ENCODE measurements at places on chromosomes 1 and 21.

GRCh38 chr1:156958247-156958714 is 37.8 kb downstream of the LRRC71 start:
- peak; percentile 79 for DNase-seq

DNA sequence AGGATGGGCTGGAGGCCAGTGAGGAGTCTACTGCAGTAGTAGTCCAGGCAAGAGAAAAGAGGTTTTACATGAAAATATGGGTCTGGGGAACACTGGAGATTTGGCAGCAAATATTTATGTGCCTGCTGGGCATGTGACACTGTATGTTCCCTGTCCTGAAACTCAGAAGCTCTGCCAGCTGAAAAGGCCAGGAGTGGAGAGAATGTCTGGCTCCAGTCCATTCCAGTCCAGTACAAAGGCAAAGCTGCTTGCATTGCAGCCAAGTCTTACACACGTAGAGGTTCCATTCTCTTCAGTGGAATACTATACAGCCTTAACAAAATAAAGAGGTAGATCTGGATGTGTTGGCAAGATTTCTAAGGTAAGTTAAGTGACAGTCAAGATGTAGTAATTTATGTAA is 7.5 kb upstream of the YBX1 start:
- DNase-seq = no peak

- peak; percentile 40 for DNase-seq
Measured at GRCh38 chr1:90925928-90926869, 95.6 kb downstream of the ZNF644 start.

DNA sequence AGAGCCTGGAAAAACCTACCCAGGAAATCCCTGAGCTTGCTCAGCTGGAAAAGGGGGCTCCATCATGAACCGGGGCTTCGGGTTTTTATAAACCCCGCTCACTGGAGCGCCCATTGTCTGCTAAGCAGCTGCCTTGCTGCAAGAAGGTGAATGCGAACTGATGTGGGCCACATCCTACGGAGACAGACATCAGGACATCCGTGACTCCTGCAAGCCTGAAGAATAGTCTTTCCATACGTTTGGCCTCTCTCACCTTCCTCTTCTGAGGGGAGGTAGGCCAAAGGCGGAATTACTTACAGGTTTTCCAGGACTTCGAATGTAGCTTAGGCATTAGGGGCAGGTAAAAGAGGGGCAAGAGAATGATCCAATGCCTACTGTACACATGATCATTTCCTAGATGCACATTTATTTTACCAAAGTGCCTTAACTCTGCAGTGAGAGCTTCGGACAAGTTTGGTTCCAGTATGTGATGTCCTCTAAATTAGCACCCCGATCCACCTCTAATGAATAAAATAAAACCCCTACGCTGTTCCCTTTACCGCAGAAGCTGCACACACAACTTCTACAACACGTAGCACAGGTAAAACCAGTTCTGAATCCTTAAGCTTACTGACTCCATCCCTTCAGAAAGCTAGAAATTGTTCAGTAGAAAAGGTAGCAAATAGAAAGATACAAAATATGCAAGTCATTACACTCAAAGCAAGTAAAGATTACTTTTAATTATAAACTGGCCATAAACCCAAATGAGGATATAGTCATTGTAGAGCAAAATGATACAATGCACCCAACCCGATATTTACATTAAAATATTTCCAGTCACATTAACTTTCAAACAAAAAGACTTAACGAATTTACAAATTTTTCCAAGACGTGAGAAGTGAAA is 866 bp upstream of the SORT1 start:
- DNase-seq = no peak

- no peak for DNase-seq
Measured at GRCh38 chr1:83735526-83735925, 263.4 kb downstream of the TTLL7 start.

- DNase-seq = no peak
Measured at GRCh38 chr1:111833334-111833733, 77.6 kb downstream of the DDX20 start.

GRCh38 chr1:245645406-245645805 is 490.6 kb downstream of the KIF26B start:
- no peak for DNase-seq

DNA sequence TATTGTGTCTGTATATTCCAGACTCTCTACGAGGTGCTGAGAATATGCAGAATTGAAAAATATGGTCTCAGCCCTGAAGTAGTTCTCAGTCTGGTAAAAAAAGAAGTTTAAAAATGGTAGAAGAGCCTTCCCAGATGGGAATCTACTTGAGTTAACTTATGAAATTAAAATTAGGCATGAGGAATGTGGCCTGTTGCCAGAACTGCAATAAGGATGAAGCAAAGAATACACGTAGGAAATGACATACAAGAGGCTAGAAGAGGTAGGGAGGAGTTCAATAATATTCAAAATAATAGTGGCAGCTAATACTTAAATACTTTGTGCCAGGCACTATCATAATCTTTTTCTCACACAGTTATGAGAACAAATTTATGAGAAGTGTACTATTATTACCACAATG is 6.3 kb downstream of the ASPM start:
- no peak for DNase-seq

- no peak for DNase-seq
Measured at GRCh38 chr1:186146974-186147373, 228.1 kb downstream of the TPR start.

DNA sequence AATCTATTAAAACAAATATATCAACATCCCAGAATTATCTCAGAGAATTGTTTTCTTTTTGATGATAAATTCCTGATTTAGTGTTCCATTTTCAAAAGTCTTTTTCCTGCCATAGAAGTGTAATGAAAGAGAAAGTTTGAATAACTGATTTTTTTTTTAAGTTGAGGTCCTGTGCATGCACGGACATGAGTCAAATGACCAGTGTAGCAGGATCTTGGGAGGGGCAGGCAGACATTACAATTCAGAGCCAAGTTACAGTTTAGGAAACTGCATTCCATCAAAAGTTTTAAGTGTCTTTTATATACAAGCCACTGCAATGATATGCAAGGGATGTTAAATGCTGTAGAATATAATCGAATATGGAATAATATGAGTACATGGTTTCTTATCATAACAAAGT is 227.5 kb downstream of the HMCN1 start:
- DNase-seq = no peak

DNA sequence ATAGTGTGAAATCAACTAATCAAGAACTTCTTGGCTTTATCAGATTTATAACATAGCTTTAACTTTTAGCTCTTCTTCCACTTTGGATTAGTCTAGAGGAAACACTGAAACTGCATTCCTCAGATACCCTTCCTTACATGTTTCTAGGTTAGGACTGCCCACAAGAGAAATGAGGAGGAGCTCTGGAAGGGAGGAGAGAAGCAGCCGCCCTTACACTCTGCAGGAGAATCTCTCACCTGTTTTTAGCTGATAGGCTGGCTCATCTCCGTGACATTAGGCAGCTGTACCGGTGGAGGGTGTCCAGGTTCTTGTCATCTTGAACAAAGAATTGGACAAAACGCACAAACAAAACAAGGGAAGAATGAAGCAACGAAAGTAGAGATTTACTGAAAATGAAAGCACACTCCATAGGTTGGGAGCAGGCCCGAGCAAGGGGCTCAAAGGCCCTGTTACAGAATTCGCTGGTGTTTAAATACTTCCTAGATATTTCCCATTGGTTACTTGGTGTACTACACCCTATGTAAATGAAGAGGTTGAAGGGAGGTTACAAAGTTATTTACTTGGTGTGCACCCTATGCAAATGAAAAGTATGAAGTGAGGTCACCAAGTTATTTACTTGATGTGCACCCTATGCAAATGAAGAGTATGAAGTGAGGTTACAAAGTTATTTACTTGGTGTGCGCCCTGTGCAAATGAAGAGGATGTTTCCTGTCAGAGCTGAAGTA is 524.9 kb upstream of the CHRM3 start:
- DNase-seq = no peak

DNA sequence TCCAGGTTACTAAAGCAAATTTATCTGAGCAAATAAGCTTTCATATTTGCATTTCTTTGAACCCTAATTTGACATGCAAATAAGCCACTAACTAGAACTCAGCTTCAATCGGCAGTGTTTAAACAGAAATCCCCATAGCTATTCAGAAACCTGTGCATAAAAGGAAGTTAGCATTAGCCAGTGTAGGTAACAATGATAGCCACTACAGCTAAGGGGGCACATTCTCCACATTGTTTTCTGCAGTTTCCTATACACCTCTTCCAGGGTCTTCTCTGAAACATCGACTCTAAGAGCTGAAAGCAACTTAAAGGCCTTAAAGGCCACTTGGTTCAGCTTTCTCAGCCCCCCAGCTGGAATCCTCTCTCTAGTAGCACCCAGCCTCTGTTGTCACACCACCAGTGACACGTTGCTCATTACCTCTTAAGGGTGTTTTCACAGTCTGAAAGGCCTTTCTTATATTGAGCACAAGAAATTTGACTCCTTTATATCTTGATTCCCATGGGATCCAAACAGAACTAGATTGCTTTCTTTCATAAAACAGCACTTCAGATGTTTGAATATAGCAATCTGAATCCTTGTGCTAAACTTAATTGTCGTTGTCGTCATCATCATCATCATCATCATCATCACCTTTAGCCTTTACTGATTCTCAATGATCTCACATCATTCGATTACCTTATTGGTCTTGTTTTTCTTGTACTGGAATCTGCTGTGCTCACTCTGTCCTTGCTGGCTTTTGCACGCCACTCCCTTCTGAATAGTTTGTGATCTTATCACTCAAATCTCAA is 93.9 kb upstream of the DAB1 start:
- no peak for DNase-seq

GRCh38 chr1:15830258-15830657 is 17.2 kb upstream of the SPEN start:
- DNase-seq = peak; percentile 13

DNA sequence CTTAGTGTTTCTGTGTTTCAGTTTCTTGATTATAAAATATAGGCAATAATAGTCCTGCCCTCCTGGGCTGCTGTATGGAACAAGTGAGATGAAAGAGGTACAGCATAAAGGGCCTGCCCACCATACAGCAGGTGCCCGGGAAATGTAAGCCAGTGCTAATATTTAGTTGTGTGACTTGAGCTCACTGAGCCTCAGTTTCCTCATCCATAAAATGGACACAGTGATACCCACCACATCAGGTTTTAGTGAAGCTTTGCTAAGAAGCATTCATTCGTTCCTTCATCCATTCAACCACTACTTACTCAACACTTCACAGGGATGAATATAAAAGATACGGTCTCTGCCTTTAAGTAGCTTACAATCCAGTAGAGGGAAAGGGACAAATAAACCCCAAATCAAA is 19.9 kb downstream of the CNTN2 start:
- no peak for DNase-seq

DNA sequence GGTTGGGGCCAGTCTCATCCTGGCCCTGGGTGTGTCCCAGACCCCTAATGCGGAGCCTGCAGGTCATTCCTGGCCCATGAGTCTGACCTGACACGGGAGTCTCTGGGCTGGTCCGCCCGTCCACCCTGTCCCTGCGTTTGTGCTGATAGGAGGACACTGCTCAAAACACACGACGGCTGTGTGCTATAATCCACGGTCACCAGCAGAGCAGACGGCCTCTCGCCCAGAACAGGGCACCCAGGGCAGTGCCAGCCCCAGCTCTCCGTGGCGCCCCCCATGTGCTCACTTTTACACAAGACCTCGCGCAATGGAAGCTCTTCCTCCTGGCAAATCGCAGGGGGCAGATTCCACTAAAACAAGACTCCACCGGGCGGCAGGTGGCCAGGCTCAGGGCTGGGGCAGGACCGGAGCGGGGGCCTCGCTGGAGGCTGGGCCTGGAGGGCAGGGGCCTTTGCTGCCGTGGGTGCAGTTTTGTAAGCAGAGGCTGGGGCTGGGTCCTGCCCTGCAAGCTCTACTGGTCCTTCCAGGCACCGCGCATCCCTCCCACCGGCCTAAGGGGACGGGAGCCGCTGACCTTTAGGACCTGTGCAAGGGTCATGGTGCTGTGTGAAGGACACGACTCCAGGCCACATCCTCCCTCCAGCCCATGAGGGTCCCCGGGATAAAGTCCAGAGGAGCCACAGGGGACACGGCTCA is 10.6 kb upstream of the SLC19A1 start:
- DNase-seq = no peak

DNA sequence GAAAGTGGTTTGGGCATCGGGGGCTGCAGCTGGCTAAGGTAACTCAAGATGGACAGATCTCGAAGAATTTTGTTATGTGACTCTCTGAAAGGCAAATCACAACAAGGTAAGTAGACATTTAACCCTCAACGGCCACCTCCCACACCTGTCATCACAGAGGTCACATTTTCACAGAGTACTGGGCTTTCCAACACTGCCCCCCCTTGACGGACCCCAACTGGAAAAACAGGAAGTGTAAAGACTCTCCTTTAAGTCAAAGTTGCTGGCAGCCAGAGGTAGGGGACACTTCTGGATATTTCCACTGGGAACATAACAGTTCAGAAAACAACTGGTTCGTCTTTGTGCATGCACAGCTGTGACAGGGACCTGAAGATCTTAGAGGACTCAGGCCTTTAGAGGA is 22.3 kb downstream of the NOL9 start:
- no peak for DNase-seq

DNA sequence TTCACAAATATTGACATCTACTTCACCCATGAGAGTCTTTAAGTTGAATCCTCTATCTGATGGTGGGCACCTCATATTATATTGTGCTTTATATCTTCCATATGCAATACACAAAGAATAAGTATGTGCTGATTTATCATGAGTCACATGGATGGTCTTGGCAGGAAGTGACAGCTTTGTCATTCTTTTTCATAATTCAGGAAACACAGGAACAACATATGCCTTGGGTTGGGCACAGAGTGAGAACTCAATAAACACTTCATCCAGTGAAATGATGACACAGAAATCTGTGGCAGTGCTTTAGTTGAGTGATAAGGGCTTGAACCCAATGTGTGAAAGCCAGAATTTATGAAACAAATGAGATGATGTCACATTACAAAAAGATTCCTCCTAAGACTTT is 41.2 kb downstream of the GADD45A start:
- DNase-seq = no peak

GRCh38 chr1:67832737-67833601 is at the start of gene GNG12:
TSS of gene GNG12 (minus strand) at chr1:67833467. CDS start at chr1:67707686, 125,781 bp downstream.
- no peak for DNase-seq

DNA sequence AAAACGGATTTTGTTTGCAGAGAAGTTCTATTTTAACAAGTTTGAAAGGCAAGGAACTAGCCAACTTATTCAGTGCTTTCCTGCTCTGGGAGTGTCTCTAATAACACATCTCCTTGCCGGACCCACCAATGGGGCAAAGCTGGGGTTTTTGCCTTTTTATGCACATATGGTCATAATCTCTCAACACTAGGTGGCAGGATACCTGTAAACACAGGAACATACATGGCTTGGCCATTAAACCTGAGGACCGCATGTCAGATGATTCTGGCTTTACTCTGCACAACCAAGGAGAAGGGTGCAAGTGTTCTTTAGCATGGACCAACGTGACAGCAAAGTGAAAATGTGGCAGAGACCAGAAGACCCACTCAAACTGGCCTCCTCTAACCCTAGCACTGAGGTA is 4.9 kb downstream of the TMEM9 start:
- no peak for DNase-seq

DNA sequence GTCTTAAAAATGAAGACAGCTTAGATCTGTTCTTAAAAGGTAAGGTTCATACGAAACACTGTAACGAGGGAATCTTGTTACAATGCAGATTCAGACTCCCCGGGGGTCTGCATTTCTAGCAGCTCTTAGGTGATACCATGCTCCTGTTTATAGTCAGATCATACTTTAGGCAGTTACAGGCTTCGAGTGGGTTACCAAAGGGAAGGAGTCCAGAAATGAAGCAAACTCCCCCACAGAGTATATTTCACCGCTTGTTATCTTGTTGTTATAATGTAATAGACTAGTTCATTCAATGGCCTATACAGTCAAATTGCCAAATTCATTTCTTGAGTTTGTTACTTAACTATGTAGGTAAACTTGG is 601.1 kb downstream of the USP25 start:
- no peak for DNase-seq
